ENCODE measurements at places on chromosomes 12 and 14.
A peak's percentile ranks its signal among the peaks of the same experiment; 100 is the strongest.

DNA sequence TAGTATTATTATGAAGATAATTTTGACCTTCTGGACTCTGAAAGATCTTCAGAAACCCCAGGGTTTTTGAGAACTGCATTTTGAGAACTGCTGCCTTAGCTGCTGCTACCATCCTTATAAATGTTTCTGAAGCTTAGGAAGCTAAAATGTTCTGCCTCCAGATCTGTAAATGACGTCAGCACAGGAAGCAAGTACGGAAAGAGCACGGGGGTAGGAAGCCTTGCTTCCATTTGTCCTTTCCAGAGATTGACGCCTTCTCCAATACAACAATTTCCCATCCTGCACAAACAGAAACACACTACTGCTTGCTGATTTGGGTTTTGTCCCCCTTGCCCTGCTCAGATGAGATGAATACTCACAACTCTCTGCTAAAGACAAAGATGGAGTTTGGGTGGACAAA lies 17.9 kb downstream of the RAD52 start:
- no peaks in the 10 kb centered on the region for H3K27me3 ChIP-seq
- DNase-seq = no peak
- H3K27ac ChIP-seq = no peak overlapping the region
- H3K4me3 ChIP-seq = no peak overlapping the region
- peaks cover 2% of the 10 kb centered on the region for H3K4me1 ChIP-seq

GRCh38 chr12:27984275-27984674 lies 11.7 kb upstream of the PTHLH start:
- no peak overlapping the region for H3K4me3 ChIP-seq
- H3K36me3 ChIP-seq = no peaks in the 10 kb centered on the region
- peaks cover 22% of the 10 kb centered on the region for H3K27me3 ChIP-seq

GRCh38 chr12:80272387-80272915 lies 171.6 kb upstream of the PTPRQ start:
- no peaks in the 10 kb centered on the region for H3K4me1 ChIP-seq
- no peaks in the 10 kb centered on the region for H3K36me3 ChIP-seq
- no peak overlapping the region for H3K27ac ChIP-seq
- no peak overlapping the region for H3K4me3 ChIP-seq

GRCh38 chr12:22474970-22475720 lies 69.2 kb downstream of the C2CD5 start:
- peaks cover 30% of the 10 kb centered on the region for H3K36me3 ChIP-seq
- no peak overlapping the region for H3K27ac ChIP-seq
- H3K27me3 ChIP-seq = no peaks in the 10 kb centered on the region
- no peak for DNase-seq
- H3K4me1 ChIP-seq = peaks cover 24% of the 10 kb centered on the region
- no peak overlapping the region for H3K4me3 ChIP-seq

DNA sequence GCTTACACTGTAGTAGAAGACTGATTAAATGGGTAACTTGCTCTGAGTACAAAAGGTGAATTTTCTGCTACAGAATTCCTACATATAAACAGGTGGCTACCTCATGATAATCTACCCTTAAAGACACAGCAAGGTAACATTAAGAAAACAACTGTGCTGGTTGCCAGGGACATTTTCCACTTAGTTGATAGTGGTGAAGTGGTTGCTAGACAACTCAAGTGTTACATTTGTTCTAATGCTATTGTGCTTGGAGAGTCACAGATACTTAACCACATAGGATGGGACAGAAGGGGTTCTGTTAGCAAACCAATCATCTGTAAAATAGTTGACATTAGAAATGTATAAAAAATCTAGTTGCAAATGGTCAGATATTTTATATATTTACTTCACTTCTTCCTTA lies 870.3 kb upstream of the SEL1L start:
- no peak for DNase-seq
- no peak overlapping the region for H3K27ac ChIP-seq
- H3K27me3 ChIP-seq = no peaks in the 10 kb centered on the region
- H3K4me3 ChIP-seq = no peak overlapping the region
- no peaks in the 10 kb centered on the region for H3K36me3 ChIP-seq

DNA sequence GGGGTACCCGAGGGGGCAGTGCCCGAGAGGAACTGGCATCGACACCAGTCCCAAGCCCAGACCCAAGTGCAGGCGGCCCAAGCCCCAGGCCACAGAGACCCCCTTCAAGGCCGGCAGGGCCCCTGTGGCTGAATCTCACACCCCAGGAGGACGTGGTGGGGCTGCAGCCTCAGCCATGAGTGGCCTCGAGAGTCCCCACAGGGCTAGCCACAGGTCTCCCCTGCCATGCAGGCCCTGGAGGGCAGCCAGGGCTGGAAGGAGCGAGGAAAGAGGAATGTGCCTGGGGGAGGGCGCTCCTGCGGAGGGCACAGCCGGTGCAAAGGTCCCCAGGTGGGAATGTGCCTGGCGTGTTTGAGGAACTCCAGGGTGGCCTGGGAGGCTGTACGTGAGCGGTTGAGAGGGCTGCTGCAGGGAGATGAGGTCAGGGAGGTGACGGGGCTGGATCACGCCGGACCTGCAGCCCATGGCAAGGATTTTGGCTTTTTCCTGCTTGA lies 86.1 kb downstream of the NCOR2 start:
- H3K27ac ChIP-seq = no peak overlapping the region
- no peaks in the 10 kb centered on the region for H3K27me3 ChIP-seq
- no peak for DNase-seq
- H3K36me3 ChIP-seq = peaks cover 35% of the 10 kb centered on the region
- no peak overlapping the region for H3K4me3 ChIP-seq
- H3K4me1 ChIP-seq = peaks cover 40% of the 10 kb centered on the region

DNA sequence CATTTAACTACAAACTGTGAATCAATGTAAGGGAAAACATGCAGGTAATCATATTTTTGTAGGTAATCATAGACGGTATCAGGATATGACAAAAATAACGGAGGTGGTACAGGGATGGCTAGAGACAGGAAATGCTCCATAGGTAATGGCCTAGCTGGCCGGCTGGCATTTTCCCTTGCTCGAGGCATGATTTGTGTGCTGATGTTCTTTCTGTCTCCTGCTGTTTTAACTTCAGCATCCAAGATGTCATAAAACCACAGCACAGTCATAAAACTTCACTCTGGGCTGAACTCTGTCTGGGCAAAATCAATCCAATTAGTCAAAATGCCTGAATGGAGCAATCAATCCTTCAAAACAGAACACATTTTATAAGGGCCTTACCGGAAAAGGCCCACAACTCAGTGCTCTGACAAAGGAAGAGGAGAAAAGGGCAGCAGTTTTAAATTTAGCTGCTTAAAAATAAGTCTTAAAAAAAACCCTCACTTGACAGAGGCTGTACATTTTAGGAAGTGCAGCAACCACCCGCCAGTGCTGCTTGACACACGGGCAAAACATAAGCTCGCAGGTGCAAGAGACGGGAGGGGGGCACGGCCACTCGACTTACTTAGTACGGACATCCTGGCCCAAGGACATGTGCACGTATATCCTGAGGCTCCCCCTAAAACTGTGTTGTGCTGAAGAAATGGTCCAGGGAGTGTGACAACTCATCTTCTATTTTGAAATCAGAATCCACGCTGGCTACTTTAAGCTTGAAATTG lies 40.5 kb upstream of the GPR68 start:
- H3K4me1 ChIP-seq = peaks cover 17% of the 10 kb centered on the region
- H3K27ac ChIP-seq = peak overlapping the region; percentile 2
- no peaks in the 10 kb centered on the region for H3K27me3 ChIP-seq
- peaks cover 83% of the 10 kb centered on the region for H3K36me3 ChIP-seq

GRCh38 chr12:3974883-3975282 lies 101.7 kb upstream of the PARP11 start:
- no peak for DNase-seq
- H3K36me3 ChIP-seq = peaks cover 3% of the 10 kb centered on the region
- H3K27ac ChIP-seq = no peak overlapping the region
- no peaks in the 10 kb centered on the region for H3K27me3 ChIP-seq

DNA sequence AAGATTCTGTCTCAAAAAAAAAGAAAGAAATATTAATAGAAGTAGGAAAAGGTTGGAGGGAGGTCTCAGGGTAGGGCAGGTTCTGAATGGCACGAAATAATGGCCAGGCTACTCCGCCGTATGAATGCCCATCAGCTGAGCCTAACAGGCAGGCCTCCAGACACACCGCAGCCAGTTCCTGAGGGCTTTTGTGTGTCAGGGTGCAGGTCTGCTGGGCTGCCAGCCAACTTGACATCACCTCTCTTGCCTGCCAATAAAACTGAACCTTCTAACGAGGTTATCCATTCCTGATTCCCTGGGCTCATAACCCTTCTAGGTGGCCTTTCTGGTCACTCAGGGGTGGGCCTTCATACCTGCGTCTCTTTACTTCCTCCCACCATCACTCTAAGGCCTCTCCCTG lies 3.0 kb downstream of the IFI27 start:
- peaks cover 26% of the 10 kb centered on the region for H3K4me1 ChIP-seq
- peaks cover 6% of the 10 kb centered on the region for H3K27me3 ChIP-seq
- no peak overlapping the region for H3K4me3 ChIP-seq
- no peak overlapping the region for H3K27ac ChIP-seq
- H3K36me3 ChIP-seq = no peaks in the 10 kb centered on the region

DNA sequence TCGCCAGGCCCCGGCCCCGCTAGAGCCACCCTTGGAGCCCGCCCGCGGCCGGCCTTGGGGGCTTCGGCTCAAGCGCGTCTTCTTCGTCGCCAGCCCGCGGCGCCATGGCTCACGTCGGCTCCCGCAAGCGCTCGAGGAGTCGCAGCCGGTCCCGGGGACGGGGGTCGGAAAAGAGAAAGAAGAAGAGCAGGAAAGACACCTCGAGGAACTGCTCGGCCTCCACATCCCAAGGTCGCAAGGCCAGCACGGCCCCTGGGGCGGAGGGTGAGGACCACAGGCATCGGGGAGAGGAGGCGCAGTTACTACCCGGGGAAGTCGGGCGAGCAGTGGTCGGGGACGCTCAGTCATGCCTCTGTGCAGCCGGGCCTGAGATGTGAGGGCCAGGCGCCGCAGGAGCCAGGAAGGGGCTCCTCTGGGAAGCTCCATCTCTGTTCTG lies 573 bp downstream of the ARL6IP4 start:
- peaks cover 71% of the 10 kb centered on the region for H3K4me1 ChIP-seq
- no peak for DNase-seq
- H3K27ac ChIP-seq = peak overlapping the region; percentile 74
- no peaks in the 10 kb centered on the region for H3K27me3 ChIP-seq

GRCh38 chr12:55737581-55738122 lies 5.3 kb upstream of the GDF11 start:
- H3K4me3 ChIP-seq = peak overlapping the region; percentile 88
- peaks cover 10% of the 10 kb centered on the region for H3K27me3 ChIP-seq
- H3K27ac ChIP-seq = peak overlapping the region; percentile 84
- peaks cover 31% of the 10 kb centered on the region for H3K4me1 ChIP-seq
- DNase-seq = no peak
- H3K36me3 ChIP-seq = no peaks in the 10 kb centered on the region

GRCh38 chr12:76666290-76666835 lies 97.6 kb upstream of the ZDHHC17 start:
- H3K36me3 ChIP-seq = no peaks in the 10 kb centered on the region
- peaks cover 7% of the 10 kb centered on the region for H3K4me1 ChIP-seq
- DNase-seq = no peak
- no peak overlapping the region for H3K4me3 ChIP-seq

Data from activated CD4-positive, alpha-beta memory T cell treated with anti-CD3 and anti-CD28 coated beads, Interleukin-2, amount 10 ng/mL, durations not matched to agents 7 days and 5 days (primary cell).